ENCODE measurements at places on chromosomes 11 and 22.
A peak's percentile ranks its signal among the peaks of the same experiment; 100 is the strongest.

DNA sequence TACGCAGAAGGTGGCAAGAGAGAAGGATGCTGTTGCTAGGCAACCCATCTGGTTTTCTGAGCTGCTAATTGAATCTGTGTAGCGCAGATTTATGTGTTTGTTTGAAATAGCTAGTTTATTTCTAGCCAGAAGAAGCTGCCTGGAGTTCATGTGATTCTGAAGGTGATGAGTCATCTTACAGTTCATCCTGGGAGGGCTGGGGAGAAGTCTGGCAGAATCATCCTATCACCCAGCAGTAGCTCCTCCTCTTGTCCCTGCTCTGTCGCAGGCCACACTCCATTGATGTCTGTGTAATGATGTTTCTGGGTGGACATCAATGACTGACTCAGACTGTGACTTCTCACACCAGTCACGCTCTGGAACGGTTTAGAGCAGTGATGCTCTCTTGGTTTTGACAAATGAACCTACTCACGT, 4.8 kb upstream of the FBXO7 start:
- DNase-seq, result no peak

- no peak for DNase-seq
Measured at GRCh38 chr11:126403022-126403581, 47.6 kb downstream of the ST3GAL4 start.

- DNase-seq, result no peak
Measured at GRCh38 chr11:58617976-58618557, 4.4 kb upstream of the CNTF start.

DNA sequence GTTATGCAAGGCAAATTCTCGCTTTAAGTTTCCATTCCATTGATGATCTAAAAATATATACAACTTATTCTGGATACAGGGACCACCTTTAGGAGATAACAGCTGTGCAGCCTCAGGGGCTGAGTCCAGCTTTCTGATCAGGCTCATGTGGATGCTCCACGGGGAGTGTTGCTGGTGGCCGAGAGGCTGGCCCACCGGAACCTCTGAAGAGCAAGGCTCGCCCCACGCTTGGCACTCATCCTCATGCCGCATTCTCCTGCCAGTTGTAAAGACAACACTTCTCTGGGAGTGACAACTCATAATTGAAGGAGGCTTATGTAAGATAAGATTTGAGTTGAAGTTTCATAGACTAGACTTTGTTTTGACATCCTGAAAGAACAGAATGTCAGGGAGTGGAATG, 123.5 kb downstream of the MPPED1 start:
- DNase-seq, result no peak

DNA sequence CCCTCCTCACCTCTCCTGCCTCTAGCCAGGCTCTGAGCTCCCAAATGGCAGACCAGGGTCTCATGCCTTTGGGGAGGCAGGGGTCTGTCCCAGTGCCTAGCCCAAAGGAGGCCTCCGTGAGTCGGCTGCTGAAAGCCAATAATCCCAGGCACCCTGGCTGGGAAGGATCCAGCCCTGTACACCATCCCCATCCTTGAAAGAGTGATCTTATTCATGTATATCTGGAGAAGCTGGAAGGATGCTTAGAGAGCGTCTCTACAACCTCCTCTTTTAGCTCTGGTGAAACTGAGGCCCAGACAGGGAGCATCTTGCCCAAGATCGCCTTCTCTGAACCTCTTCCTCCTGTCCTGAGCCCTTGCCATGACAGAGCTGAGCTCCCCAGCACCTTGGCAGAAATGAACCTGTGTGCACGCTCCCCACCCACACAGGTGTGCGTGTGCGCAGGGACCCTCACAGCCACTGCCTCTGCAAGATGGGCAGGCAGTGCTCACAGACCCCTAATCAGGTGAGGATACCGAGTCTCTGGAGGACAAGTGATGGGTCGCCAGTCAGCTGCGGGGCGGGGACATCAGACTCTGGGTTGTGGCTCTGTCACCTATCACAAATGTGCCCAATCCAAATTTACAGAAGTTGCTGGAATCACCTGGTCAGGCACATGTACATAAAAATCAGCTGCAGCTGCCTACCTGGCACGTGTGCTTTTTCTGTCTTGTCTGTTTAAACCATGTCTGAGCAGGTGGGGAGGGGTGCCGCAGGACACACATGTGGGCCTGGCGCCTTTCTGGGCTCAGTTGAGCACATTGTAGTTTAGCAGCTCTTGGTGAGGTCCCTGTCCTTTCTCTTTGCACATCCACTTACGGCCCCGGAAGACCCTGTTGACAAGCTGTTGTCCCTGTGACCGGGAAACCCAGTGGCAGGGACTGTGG, 49.3 kb upstream of the WNT7B start:
- DNase-seq, result no peak

DNA sequence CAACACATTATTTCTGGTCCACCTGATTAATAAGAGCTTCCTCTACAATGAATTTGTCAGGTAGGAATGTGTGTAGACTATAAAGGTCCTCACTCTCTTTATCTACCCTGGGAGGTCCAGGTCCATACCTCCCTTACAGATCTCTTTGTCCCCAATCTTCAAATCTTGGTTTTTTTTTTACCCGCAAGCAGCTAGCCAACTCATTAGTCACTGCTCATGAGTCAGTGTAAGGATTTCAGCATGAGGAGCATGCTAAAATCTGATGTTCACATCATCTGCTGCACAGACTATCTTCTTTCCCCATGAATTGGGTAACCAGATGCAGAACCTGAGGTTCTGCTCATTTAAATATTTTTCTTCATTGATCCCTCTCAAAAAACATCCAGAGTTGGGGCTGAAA, 397.0 kb upstream of the ISX start:
- DNase-seq, result no peak

DNA sequence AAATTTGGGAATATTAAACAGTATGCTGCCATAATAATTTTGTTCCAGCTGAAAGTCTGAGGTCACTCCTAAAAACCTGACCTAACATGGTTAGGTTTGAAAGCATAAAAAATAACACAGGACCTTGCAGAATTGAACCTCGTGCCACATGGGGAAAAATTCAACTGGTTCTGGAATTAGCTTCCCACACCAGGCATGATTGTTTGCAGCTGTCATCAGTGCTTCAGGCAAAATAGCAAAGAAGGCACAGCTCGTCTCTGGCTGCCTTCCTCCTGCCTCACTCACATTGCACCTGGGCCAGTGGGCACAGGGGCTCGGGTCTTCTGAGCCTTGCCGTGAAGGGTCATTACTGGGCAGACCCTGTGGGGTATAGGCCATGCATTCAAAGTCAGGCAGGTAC, 153.8 kb upstream of the ARHGAP20 start:
- DNase-seq, result no peak

GRCh38 chr22:43839781-43840180, 22.5 kb downstream of the SULT4A1 start:
- no peak for DNase-seq

GRCh38 chr22:46362934-46363515, 27.5 kb downstream of the TRMU start:
- no peak for DNase-seq

DNA sequence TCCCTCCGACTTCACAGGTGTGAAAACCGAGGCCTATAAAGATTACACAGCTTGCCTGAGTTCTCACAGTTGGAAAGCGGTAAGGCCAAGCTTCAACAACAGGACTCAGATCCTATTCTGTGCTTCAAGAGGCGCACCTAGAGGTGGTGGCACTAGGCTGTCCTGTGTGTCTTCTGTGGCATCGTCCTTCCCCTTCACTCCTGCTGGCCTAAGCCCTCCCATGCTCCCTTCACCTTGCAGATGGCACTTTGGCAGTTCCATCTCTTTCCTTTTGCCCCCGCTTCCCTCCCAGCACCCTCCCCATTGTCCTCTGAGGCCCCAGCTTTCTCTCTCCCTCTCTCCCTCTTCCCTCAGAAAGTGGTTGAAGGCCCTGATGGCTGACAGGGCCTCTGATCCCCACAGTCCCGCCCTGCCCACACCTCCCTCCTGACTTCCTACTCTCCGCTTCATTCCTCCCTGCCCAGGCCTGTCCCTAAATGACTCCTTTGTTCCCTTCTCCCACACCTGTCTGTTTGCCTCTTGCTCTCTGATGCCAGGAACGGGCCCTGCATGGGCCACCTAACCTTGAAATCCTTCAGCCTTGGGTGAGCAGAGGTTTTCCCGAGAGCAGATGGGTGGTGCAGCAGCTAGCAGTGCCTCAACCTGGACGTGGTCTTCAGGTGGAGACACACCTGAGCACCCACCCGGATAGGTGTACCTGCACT, 5.8 kb downstream of the TRIM29 start:
- no peak for DNase-seq

GRCh38 chr11:33438301-33438700, 181.1 kb downstream of the HIPK3 start:
- DNase-seq, result no peak

DNA sequence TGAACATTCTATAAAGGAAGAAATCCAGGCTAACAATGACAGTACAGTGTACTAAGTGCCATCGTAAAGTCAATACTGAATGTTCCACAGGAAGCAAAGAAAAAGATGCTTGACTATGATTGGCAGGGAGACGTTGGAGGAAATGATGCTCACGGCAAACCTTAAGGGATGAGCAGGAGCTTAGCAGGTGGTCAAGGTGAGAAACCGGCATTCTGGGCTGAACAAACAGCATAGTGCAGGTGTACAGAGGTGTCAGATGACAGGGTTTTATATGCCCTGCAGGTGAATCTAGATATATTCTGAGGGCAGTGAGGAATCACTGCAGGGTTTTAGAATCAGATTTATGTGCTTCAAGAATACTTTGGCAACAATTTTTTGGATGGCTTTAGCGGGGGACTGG, 85.3 kb upstream of the HEPHL1 start:
- DNase-seq, result no peak

GRCh38 chr11:72702577-72703241, 28.5 kb upstream of the PDE2A start:
- no peak for DNase-seq

GRCh38 chr11:10317776-10318526, 13.1 kb downstream of the ADM start:
- no peak for DNase-seq

- no peak for DNase-seq
Measured at GRCh38 chr11:94851864-94852636, 83.9 kb downstream of the AMOTL1 start.

DNA sequence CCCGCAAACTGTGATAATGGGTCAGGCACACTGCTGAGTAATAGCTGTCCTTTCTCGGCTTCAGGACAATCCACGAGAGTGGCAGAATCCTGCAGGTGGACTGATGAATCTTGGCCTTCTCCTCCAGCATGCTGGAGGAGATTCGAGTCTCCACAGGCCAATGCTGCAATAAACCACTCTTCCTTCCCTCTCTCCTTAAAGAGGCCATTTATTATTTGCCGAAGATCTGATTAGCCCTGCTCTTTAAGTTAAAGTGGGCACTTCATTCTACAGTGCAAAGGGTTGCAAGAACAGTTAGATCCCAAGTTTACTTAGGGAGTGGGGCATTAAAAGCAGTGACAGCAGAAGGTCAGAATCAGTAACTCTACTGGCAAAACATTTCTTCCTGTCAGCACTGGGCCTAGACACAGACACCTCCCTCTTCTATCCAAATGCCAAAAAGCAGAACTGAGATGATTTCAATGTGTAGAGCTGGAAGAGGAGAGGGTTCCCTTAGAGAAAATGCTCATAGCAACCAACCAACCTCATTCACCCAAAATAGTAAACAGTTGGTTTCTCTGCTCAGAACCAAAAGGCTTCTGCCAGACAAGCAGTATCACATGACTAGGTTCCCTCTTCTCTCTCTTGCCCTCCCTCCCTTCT, 121.7 kb downstream of the SGSM3 start:
- DNase-seq, result peak; percentile 30

DNA sequence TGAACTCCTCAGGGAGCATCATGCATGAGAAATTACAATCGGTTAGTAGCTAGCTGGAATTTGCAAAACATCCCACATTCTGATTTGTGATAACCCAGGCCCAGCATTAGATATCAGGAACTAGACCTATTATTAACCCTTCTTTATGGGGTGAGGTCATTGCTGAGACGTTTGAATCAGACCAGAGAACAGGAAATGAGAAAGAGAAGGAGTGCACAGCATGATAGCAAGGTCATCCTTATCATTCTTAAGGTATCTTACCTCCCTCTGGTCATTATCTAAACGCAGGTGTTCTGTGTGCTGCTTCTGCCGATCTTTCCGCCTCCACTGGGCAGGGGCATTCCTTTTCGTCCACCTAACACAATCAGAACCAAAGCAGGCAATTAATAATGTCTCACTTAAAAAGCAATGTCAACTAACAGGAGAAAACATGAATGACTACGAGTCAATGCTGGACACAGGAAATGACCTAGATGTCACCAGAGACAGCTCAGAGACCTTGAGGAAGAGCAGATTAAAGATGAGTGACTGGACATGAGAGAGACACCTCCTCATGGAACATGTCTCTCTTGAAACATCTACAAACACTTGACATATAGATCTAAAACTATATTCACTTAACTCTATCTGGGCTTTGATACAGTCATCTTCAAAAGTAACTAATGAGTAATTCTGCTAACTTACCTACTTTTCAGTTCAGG, 78.3 kb upstream of the SCUBE2 start:
- no peak for DNase-seq

GRCh38 chr11:86138958-86139357, 70.1 kb upstream of the PICALM start:
- peak; percentile 29 for DNase-seq

GRCh38 chr22:45237065-45237990, 3.4 kb downstream of the KIAA0930 start:
- no peak for DNase-seq

GRCh38 chr11:103254123-103254522, 144.9 kb downstream of the DYNC2H1 start:
- no peak for DNase-seq

DNA sequence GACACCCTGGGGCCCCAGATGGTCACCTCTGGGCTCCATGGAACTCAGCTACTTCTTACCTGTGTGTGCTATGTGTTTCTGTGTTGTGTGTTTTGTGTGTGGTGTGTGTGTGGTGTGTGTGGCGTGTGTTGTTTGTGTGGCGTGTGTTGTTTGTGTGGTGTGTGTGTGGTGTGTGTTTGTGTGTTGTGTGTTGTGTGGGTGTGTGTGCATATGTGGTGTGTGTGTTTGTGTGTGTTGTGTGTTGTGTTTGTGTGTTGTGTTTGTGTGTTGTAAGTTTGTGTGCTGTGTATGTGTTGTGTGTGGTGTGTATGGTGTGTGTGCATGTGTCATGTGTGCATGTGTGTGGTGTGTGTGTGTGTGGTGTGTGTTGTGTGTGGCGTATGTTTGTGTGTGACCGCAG, 3.8 kb upstream of the WNT7B start:
- no peak for DNase-seq

All from CD4-positive, alpha-beta T cell treated with Interferon gamma for 1 hour (primary cell).